ENCODE measurements at places on chromosomes 5 and 9.
A peak's percentile ranks its signal among the peaks of the same experiment; 100 is the strongest.

DNA sequence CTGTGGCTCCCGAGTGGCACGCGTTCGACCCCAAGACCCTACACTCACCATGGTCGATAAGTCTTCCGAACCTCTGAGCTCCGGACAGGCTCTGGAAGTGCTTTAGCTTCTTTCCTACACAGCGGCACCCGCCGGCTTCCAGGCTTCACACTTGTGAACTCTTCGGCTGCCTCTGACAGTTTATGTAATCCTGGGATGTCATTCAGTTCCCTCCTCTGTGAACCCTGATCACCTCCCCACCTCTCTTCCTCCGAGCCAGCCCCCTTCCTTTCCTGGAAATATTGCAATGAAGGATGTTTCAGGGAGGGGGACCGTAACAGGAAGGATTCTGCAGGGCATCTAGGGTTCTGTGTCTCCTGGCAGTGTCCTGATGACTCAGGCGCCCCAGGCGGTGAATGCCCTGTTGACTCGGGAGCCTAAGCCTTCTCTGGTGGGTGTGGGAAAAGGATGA lies at the start of gene CD14:
Gene CD14 (minus strand): TSS at position 155 of the 451 bp plus-strand sequence. CDS start 104 bp downstream, at position 51.
- DNase-seq: peak; percentile 46

GRCh38 chr5:142716963-142717362 lies 31.1 kb upstream of the FGF1 start:
- DNase-seq: peak; percentile 43

DNA sequence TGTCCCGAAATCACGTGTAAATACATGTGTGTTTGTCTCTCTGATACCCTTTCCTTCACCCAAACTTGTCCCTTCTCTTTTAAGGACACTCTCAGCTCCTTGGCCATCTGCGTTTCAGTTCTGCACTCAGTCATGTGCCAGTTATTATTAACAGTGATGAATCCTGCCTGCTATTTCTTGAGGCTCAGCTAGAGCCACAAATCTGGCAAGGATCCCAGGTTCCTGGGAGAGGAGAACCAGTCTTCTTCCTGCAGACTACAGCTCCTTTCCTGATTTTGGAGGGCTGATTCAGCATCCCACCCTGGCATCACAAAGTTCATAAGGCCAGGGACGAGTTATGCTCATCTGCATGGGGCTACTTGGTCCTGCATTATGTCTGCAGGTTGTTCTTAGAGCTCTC lies 5.6 kb downstream of the MAMDC2 start:
- DNase-seq: peak; percentile 68

GRCh38 chr5:170252720-170253350 lies 20.1 kb downstream of the C5orf58 start:
- peak; percentile 54 for DNase-seq

DNA sequence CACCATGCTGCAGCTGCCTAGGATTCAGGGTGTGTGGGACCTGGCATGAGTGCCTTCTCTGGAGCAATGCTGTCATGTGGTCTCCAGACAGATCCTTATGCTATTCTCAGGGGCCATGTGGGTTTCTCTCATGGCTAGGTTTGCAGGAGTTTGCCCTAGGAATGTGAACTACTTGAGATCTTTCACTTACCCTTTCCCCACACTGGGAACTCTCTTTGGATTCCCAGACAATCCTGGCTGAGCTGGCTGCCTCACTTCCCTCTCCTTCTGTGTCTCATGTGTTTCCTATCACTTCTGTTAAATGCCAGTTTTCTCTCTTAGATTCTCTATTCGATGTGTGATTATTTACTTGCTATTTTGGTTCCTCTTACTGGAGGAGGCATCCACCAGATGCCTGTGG lies 270.2 kb upstream of the RASA1 start:
- peak; percentile 48 for DNase-seq

- no peak for DNase-seq
Measured at GRCh38 chr5:78534905-78535200, 113.7 kb downstream of the LHFPL2 start.

GRCh38 chr9:94687451-94687850 lies 39.0 kb upstream of the AOPEP start:
- DNase-seq: no peak

GRCh38 chr9:16202914-16203728 lies 650.3 kb downstream of the CCDC171 start:
- peak; percentile 91 for DNase-seq

DNA sequence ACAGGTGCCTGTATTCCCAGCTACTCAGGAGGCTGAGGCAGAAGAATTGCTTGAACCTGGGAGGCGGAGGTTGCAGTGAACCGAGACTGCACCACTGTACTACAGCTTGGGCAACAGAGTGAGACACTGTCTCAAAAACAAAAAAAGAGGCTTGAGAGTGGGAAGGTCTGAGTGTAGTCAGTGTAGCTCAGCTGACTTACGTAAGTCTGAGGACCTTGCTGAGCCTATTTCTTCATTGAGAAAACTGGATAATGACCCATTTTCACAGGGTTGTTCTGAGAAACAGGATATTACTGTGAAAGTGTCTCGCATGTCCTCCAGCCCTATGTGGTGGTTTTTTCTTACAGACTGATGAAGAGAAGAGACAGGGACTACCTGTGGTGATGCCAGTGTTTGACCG lies 66.7 kb downstream of the WDR41 start:
- DNase-seq: peak; percentile 54

- DNase-seq: no peak
Measured at GRCh38 chr5:99133921-99134320, 205.1 kb upstream of the CHD1 start.

DNA sequence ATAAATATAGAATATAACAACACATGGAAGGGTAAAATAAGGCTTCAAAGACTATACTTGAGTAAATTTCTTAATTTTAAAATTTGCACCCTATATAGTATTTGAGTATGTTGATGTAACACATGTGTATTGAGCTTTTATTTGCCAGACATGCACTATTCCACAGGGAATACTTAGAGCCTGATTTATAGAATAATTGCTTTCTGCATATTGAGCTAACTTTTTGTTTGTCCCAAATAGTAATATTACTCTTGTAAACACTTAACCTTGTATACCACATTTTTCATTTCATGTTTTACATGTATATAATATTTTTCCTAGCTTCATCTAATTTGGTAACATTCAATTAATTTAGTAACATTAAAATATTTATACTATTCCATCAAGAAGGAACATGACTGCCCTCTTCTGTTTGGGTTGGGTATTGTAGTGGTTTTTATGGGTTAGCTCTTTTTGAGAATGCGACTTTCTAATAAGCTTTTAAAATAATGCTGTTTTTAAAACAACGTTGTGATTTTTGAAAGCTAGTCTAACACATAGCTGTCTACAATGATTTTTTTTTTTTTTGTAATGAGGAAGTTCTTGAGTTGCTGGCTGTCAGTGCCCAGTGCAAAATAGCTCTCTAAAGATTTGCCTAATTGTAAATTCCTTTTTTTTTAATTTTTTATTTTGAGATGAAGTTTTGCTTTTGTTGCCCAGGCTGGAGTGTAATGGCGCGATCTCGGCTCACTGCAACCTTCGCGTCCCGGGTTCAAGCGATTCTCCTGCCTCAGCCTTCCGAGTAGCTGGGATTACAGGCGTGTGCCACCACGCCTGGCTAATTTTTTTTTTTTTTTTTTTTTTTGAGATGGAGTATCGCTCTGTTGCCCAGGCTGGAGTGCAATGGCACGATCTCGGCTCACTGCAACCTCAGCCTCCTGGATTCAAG lies 4.8 kb downstream of the SUB1 start:
- DNase-seq: peak; percentile 75

DNA sequence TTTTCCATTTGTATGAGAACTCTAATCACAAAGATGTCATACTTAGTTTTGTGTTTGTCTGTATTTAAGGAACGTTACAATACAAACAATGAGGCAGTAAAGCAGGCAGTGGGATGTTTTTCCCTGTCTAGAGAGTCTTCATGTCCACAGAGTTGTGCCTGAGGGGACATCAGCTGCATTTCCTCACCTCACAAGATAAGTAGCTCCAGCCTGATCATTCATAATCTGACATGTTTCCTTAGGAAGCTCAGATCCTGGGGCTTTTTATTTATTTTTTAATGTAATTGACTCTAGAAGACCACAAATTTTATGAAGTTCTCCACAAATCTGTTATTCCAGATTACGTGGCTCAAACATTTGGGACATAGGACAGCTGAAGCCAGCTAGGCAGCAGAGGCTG lies 78.5 kb downstream of the SPTLC1 start:
- peak; percentile 46 for DNase-seq

DNA sequence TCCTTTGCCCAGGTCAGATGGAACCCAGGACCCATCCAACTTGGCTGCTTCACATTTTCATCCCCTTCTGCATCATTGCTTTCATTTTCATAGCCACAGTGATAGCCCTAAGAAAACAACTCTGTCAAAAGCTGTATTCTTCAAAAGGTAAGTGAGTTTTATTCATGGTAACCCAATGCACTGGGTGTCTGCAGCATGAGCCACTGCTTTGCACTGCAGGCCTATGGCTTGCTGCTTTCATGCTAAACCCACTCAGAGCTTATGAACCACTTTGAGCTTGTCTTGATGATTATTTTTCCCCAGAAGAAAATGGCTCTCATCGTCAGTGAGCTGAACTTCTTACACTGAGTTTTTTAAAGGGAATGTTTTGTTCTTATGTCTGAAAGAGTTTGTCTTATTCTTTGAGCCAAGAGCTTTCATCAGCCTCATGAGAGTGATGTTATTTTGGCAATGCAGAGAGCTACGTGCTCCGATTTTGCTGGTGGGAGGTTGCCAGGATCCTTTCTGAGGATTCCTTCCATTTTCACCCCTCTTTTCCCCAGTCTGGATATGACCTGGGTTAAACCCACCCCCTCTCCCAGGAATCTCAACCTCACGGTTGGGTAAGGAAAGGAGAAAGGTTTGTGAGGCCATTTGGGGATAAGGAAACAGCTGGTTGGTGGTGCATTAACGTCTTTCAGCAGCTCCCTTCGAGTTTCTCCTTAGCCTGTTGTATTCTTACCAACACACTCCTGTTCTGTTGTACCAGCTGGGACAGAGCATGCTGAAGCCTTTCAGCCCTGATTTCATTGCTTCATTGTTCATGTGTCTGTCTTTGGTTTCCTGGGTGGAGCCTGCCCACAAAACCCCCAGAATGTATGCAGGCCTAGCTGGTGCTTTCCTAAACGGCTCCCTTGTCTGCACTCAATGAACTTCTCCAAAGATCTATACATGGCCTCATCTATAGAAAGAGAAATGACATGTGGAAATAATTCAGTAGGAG lies 47.6 kb downstream of the PDCD1LG2 start:
- no peak for DNase-seq

All from fibroblast of villous mesenchyme (primary cell).